ENCODE measurements at places on chromosomes 12 and 14. TPM values are rescaled to one million over a fixed set of nuclear protein-coding genes. Genes with fewer than 3 reads are reported as not detected.

DNA sequence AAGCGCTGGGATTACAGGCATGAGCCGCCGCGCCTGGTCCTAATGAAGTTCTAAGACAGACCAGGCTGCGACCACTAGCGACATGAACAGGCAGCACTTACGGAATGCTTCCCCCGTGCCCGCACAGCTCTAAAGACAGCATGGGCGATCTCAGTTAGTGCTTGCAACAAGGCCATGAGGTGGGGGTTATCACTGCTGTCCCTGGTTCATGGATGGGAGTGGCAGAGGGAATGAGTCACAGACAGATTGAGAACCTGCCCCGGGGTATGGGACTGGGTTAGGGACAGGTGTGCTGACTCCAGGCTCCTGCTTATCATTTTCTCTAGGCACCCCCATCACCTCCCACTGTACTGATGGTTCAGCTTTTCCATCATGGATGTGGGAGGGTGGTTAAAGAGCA lies 160.9 kb downstream of the VRK1 start:
- DNase-seq: no peak
- H3K27ac ChIP-seq: no peak overlapping the region
- no peaks in the 10 kb centered on the region for H3K27me3 ChIP-seq

DNA sequence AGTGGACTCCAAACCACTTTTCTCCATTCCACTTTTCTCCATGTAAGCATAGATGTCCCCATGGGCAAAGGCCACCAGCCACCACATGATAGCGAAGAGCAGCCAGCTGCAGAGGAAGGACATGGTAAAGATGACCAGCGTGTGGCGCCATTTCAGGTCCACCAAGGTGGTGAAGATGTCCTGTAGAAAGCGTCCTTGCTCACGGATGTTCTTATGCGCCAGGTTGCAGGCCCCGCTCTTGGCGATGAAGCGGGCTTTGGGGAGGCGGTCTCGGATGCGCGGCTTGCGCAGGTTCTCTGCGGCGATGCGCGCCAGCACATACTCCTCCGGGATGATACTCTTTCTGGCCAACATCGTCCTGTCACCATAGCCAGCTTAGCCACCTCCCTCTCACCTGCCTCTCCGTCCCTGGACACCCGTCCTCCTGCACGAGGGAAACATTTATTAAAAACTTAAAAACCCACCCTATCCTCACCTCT lies 1.2 kb downstream of the KCNJ8 start:
- peak; percentile 43 for DNase-seq
- no peaks in the 10 kb centered on the region for H3K27me3 ChIP-seq
- no peaks in the 10 kb centered on the region for H3K36me3 ChIP-seq
- peak overlapping the region; percentile 98 for H3K27ac ChIP-seq
- no peak overlapping the region for H3K4me3 ChIP-seq

DNA sequence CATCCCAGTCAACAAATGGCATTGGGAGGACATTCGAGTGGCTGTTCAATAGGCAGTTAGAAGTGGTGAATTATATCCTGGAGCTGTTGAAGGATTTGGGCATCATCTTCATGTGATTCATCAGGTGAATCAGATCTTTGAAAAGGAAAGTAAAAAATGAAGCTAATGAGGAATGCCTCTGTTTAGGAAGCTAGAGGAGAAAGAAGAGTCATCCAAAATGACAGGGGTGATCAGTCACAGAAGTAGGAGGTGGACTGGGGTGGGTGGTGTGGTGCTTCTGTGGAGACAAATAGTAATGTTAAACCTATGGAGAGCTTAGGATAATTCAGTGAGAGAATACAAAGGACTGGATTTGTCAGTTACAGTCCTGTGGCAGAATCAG lies 32.7 kb downstream of the DIP2B start:
- no peak overlapping the region for H3K27ac ChIP-seq
- H3K4me1 ChIP-seq: peaks cover 2% of the 10 kb centered on the region
- no peaks in the 10 kb centered on the region for H3K27me3 ChIP-seq
- H3K36me3 ChIP-seq: peaks cover 3% of the 10 kb centered on the region
- no peak overlapping the region for H3K4me3 ChIP-seq

DNA sequence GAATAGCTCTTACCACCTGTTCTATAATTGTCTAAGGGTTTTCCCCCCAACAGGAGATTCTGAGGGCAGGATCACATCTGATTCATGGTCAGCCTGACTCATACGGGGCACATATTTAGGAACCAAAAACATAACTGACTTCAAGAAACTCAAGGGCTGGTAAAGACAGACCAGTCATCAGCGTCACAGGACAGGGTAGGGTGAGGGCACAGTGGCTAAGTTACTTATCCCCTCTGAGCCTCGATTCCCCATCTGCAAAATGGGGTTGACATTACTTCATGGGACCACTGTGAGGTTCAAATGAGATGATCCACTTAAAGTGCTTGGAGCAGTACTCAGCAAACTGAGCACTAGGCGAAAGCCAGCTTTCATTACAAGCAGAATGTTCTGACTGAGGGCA lies 606 bp downstream of the CINP start:
- H3K4me1 ChIP-seq: peaks cover 5% of the 10 kb centered on the region
- peak overlapping the region; percentile 88 for H3K4me3 ChIP-seq
- H3K36me3 ChIP-seq: peaks cover 12% of the 10 kb centered on the region
- DNase-seq: no peak

The KRT77 gene
- not detected for polyA plus RNA-seq
